Muscle of leg (tissue), 16 donors: ENCODE measurements at places on chromosomes 11 and 22. TPM values are rescaled to one million over a fixed set of nuclear protein-coding genes. Genes with fewer than 3 reads are reported as not detected.

- peaks cover 19% of the 10 kb centered on the region for H3K36me3 ChIP-seq
- no peak overlapping the region for H3K27ac ChIP-seq
- H3K4me3 ChIP-seq: no peak overlapping the region
Measured at GRCh38 chr11:73372375-73372993, 3.7 kb upstream of the RELT start.

GRCh38 chr11:108069947-108070346 lies 51.4 kb upstream of the ACAT1 start:
- peaks cover 20% of the 10 kb centered on the region for H3K36me3 ChIP-seq
- H3K4me1 ChIP-seq: no peaks in the 10 kb centered on the region
- peak; percentile 13 for DNase-seq

DNA sequence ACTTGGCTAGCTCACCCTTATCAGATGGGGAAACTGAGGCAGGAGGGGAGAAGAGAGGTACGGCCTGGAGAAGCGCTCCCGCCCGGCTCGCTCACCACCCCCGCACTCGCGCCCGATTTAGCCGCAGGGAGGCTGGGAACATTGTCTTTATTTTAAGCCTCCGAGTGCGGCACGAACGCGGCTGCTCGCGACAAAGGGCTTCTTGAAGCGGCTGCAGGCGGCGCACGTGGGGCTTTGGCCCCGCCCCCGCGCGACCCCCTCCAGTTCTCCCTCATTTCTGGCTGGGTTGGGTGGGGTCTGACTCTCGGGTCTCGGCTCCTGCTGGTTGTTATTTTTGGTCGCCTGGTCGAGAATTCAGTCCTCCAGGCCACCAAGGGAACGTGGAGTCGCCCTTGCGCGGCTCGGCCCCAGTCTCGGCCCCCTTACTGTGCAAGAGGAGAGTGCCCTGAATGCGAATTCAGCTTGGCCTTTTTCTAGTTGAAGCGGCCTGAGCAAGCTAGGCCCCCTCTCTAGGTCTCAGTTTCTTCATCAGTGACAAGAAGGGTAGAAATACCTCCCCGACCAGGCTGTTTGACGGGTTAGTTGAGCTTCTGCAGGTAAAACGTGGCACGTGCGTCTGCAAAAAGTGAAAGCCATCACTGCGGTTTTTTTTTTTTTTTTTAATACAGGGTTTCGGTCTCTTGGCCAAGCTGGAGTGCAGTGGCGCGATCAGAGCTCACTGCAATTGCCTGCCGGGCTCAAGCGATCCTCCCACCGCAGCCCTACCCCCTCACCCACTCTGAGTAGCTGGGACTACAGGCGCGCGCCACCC lies 2.6 kb upstream of the CHRM1 start:
- H3K27me3 ChIP-seq: peaks cover 87% of the 10 kb centered on the region
- H3K27ac ChIP-seq: no peak overlapping the region
- peak overlapping the region; percentile 19 for H3K4me3 ChIP-seq
- H3K36me3 ChIP-seq: no peaks in the 10 kb centered on the region
- H3K4me1 ChIP-seq: peaks cover 48% of the 10 kb centered on the region
- no peak for DNase-seq

The TOLLIP gene
- 28.0 TPM for polyA plus RNA-seq

The SLC37A4 gene
- polyA plus RNA-seq: 11.0 TPM

GRCh38 chr11:93236741-93237675 lies 39.2 kb upstream of the SLC36A4 start:
- H3K27ac ChIP-seq: no peak overlapping the region
- no peaks in the 10 kb centered on the region for H3K36me3 ChIP-seq
- H3K27me3 ChIP-seq: peaks cover 8% of the 10 kb centered on the region
- no peak overlapping the region for H3K4me3 ChIP-seq
- H3K4me1 ChIP-seq: no peaks in the 10 kb centered on the region

The ARHGAP42 gene
- polyA plus RNA-seq: 29.6 TPM

DNA sequence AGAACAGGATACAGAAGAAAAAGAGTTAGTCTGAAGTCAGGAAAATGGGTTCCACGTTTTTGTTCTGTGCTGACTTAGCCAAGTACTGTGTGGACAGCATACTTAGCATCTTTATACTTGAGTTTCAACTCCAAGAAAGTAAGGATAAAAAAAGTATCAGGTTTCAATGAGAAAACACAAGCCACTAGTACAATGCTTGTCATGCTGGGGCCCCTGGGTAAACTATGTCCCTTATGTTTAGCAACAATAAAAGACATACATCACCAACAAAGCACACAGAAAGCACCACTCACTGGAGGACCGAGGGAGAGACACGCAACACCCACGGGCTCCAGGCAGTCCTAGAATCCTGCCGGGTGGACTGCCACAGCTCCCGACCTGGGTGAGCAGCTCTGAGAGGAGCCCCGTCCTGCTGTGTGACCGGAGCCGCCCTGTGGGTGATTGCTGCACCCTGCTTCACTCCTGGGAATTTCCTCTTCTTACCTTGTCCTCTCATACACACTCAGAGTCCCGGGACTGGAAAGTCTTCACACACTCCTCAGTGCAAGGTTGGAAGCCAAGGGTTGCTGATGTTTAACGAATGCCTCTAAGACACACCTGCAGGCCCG lies 890.5 kb downstream of the BRD1 start:
- no peaks in the 10 kb centered on the region for H3K36me3 ChIP-seq
- H3K27me3 ChIP-seq: peaks cover 7% of the 10 kb centered on the region
- DNase-seq: no peak
- peaks cover 8% of the 10 kb centered on the region for H3K4me1 ChIP-seq
- no peak overlapping the region for H3K4me3 ChIP-seq

The DDIAS gene
- polyA plus RNA-seq: 3.1 TPM

DNA sequence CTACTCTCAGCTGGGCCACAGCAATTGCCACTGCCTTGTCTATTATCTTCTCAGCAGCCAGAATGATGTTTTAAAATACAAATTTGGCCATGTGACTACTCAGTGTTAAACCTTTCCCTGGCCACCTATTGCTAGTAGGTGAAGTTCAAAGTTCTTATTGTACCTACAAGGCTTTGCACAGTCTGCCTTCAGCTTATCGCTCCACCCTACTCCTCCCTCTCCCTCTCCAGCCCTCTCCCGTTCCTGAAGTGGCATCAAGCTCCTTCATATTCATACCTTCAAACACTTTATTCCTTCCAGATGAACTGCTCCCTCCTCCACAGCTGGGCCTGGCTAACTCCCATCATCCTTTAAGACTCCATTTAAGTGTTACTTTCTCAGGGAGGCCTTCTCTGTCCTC lies 37.3 kb downstream of the OR10A6 start:
- H3K4me1 ChIP-seq: peaks cover 4% of the 10 kb centered on the region
- no peak overlapping the region for H3K27ac ChIP-seq
- H3K4me3 ChIP-seq: no peak overlapping the region
- no peak for DNase-seq
- H3K27me3 ChIP-seq: no peaks in the 10 kb centered on the region

- peaks cover 28% of the 10 kb centered on the region for H3K27me3 ChIP-seq
- DNase-seq: peak; percentile 78
- H3K4me1 ChIP-seq: peaks cover 18% of the 10 kb centered on the region
- no peak overlapping the region for H3K27ac ChIP-seq
- no peaks in the 10 kb centered on the region for H3K36me3 ChIP-seq
Measured at GRCh38 chr22:44341431-44342346, 28.9 kb upstream of the SHISAL1 start.

- no peaks in the 10 kb centered on the region for H3K36me3 ChIP-seq
- H3K27me3 ChIP-seq: peaks cover 2% of the 10 kb centered on the region
Measured at GRCh38 chr11:15199693-15200092, 85.0 kb downstream of the INSC start.

The HBG2 gene
- polyA plus RNA-seq: 5,633 TPM

The BEST1 gene
- polyA plus RNA-seq: 4.1 TPM

- DNase-seq: no peak
- H3K4me3 ChIP-seq: no peak overlapping the region
- no peaks in the 10 kb centered on the region for H3K27me3 ChIP-seq
- H3K36me3 ChIP-seq: no peaks in the 10 kb centered on the region
Measured at GRCh38 chr22:47166033-47166404, 403.6 kb downstream of the TBC1D22A start.

The AGBL2 gene
- polyA plus RNA-seq: 1.5 TPM

DNA sequence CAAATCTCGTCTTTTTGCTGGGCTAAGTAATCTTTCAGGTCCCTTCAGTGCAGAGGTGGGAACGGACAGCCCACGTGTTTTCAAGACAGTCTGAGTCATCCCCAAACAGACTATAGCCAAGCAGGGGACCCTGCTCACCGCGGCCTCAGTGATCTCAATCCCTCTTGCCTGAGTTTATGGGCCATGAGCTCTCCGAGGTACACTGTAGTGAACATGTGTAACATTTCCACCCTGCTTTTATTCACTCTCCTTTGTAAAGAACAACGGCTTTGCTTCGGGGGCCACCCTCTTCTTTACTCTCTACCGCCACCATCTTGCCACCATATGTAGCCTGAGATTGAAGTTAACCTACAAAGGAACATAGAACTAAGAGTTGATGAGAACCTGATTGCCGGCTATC lies 11.5 kb upstream of the KCTD14 start:
- no peaks in the 10 kb centered on the region for H3K27me3 ChIP-seq
- peaks cover 41% of the 10 kb centered on the region for H3K4me1 ChIP-seq
- no peak overlapping the region for H3K27ac ChIP-seq
- DNase-seq: no peak
- no peak overlapping the region for H3K4me3 ChIP-seq
- H3K36me3 ChIP-seq: no peaks in the 10 kb centered on the region

- no peaks in the 10 kb centered on the region for H3K36me3 ChIP-seq
- H3K4me1 ChIP-seq: no peaks in the 10 kb centered on the region
- H3K27ac ChIP-seq: no peak overlapping the region
- peaks cover 2% of the 10 kb centered on the region for H3K27me3 ChIP-seq
- H3K4me3 ChIP-seq: no peak overlapping the region
- DNase-seq: no peak
Measured at GRCh38 chr22:30435674-30436126, 10.1 kb downstream of the MTFP1 start.

DNA sequence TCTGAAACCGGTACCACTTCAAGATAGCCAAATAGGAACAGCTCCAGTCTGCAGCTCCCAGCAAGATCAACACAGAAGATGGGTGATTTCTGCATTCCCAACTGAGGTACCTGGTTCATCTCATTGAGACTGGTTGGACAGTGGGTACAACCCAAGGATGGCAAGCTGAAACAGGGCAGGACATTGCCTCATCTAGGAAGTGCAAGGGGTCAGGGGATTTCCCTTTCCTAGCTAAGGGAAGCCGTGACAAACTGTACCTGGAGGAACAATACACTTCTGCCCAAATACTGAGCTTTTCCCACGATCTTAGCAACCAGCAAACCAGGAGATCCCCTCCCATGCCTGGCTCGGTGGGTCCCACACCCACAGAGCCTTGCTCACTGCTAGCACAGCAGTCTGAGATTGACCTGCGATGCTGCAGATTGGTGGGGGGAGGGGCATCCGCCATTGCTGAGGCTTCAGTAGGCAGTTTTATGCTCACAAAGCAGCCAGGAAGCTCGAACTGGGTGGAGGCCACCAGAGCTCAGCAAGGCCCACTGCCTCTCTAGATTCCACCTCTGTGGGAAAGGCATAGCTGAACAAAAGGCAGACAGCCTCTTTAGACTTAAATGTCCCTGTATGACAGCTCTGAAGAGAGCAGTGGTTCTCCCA lies 59.9 kb upstream of the C11orf58 start:
- H3K4me1 ChIP-seq: no peaks in the 10 kb centered on the region
- H3K36me3 ChIP-seq: no peaks in the 10 kb centered on the region
- H3K4me3 ChIP-seq: no peak overlapping the region
- no peak overlapping the region for H3K27ac ChIP-seq

DNA sequence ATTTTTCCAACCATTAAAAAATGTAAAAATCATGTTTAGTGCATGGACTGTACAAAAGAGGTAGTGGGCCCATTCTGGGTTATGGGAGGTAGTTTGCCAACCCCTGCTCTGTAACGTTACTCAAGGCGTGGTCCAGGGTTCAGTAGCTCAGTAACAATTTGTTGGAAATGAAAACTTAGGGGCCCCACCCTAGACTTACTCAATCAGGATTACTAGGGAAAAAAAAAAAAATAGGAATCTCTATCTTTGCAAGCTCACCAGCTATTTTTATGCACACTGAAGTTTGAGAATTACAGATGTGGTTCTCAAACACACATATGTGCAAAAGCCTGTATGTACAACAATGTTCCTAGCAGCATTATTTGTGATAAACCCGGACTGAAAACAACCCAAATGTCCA lies 17.3 kb upstream of the LMO2 start:
- no peak for DNase-seq
- H3K36me3 ChIP-seq: no peaks in the 10 kb centered on the region
- H3K27me3 ChIP-seq: no peaks in the 10 kb centered on the region
- no peak overlapping the region for H3K27ac ChIP-seq
- H3K4me1 ChIP-seq: peaks cover 8% of the 10 kb centered on the region

The MMP3 gene
- not detected for polyA plus RNA-seq

The CCDC82 gene
- polyA plus RNA-seq: 34.5 TPM

The PGR gene
- not detected for polyA plus RNA-seq

DNA sequence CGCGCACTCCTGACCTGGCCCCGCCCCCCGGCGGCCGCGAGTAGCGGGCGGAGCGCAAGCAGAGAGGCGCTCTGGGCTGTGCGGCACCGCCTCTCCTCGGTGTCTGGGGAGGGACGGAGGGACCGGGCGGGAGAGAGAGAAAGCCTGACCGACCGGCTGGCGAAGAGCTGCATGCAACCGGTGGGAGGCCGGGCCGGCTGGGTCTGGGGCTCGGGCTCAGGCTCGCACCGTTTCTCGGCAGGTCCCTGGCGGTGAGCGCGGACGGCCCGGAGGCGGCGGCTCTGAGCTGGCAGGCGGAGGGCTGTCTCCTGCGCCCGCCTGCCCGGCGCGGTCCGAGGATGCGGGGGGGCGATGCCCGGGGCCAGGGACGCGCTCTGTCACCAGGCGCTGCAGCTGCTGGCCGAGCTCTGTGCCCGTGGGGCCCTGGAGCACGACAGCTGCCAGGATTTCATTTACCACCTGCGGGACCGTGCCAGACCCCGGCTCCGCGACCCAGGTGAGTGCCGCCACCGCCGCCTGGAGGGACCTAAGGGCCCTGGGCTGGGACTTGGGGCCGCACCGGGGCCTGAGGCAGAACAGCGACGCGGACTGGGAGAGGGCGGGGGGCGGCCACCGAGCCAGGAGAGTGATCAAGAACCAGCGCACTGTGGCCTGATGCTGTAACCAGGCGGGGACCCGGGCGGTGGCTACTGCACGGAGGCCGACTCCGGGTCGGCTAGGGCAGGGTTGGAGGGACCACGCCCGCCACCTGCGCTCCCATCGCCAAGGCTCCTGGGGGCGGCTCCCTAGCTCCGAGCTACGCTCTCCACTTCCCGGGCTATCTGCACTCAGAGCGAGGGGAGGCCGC lies at the start of gene SYT9:
Gene SYT9 (plus strand): TSS at position 69 of the 847 bp plus-strand sequence. CDS start 283 bp downstream, at position 352.
- H3K4me3 ChIP-seq: peak within 1 kb of the TSS; percentile 41
- DNase-seq: peak; percentile 56
- no peaks in the 10 kb centered on the region for H3K36me3 ChIP-seq
- peaks cover 13% of the 10 kb centered on the region for H3K4me1 ChIP-seq
- H3K27me3 ChIP-seq: peaks cover 32% of the 10 kb centered on the region

The CNGA4 gene
- polyA plus RNA-seq: 0.26 TPM

GRCh38 chr22:40183029-40183581 lies 5.4 kb downstream of the TNRC6B start:
- peak overlapping the region; percentile 88 for H3K27ac ChIP-seq
- peaks cover 2% of the 10 kb centered on the region for H3K36me3 ChIP-seq
- DNase-seq: peak; percentile 93
- H3K4me3 ChIP-seq: no peak overlapping the region
- H3K27me3 ChIP-seq: no peaks in the 10 kb centered on the region
